ENCODE measurements at places on chromosomes 11 and 22.
A peak's percentile ranks its signal among the peaks of the same experiment; 100 is the strongest.

DNA sequence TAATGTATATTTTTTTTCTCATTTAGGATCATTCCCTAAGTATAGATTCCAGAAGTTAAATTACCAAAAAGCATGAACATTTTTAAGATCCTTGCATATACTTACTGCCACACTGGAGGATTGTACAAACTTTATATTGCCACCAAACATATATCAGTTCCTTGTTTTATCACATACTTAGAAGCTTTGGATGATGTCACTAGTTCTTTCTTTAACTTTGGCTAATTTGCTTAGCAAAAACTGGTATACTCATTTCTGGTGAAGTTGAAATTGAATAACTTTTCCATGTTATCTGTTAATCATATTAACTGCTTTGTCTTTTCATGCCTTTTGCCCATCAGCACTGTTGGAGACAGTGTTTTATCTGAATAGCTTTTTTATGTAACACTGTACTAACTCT lies 31.6 kb upstream of the PRDM10 start:
- DNase-seq: no peak

GRCh38 chr22:49764127-49764581 lies 63.5 kb downstream of the BRD1 start:
- no peak for DNase-seq

GRCh38 chr22:32775957-32776356 lies 25.5 kb upstream of the TIMP3 start:
- DNase-seq: no peak

DNA sequence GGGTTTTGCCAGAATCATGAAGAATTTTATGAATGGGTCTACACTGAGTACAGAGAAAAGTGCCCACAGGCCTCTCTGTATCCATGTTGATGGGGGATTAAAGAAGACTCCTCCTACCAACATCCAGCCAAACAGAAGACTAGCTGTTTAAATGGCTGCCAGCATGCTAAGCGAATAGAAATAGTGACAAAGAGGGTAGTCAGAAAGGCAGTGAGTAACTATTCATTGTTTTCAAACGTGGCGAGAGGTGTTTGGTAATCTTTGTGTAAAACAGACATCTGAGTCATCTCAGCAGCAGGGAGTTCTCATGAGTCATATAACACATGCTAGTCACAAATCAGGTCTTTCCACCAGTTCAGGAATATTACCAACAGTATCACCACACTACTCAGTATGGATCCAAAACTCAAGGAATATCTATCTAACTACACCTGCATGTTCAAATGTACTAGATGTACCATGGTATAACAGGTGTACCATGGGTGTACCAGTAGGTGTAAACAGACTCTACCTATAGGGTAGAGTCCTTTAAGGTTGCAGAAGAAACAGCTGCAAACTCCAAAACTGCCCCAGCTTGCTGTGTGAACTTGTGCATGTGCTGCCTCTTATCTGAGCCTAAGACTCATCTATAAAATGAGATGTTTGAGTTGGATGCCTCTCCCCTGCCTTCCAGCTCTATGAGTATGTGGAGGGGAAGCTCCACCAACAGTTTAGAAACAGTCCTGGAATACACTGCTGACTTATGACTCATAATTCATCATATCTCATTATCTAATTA lies 82.0 kb downstream of the SLC1A2 start:
- DNase-seq: no peak

GRCh38 chr11:73612601-73613140 lies 14.8 kb upstream of the FAM168A start:
- no peak for DNase-seq

- no peak for DNase-seq
Measured at GRCh38 chr11:8905528-8906165, 5.3 kb upstream of the AKIP1 start.

GRCh38 chr11:36744375-36745168 lies 146.5 kb upstream of the RAG2 start:
- peak; percentile 42 for DNase-seq

DNA sequence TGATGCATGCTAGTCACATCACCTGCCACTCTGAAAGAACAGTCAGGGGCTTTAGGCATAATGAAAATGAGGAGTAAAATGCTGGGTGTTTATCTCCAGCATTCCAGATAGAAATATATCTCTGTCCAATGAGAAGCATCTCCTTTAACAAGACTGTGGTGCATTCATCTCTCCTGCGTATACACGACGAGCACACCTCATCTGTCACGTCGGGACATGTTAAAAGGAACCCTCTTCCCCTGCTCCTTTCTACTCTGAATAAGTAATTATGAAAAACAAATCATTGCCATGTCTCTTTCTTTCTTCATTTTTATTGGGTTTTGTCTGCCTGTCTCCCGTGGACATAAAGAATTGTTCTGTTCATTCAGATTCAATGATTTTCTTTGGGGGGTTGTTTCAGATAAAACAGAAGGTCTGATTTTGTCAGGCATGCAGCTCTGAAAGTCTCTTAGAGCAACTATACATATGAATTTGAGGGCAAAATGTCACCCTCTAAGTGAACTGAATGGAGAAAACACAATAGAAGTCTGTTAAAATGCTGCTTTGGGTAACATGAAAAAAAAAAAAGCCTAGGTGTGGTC lies 195.0 kb downstream of the MAML2 start:
- no peak for DNase-seq

Measured in cerebellar cortex (tissue), 1 donor.